ENCODE measurements at places on chromosomes 1 and 21.
A peak's percentile ranks its signal among the peaks of the same experiment; 100 is the strongest.

DNA sequence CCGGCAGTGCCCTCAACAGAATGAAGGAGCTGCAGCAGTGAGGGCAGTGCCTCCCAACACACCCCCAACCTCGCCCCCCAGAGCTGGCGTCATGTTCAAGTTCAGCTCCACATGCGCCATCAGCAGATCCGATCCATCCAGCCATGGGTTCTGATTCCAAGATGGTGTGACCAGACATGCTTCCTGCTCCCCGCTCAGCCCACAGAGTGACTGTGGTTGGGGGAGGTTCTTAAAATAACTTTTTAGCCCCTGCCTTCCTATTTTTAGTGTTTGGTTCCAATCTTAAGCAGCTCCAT lies 30.1 kb upstream of the GPR137B start:
- no peak for DNase-seq

DNA sequence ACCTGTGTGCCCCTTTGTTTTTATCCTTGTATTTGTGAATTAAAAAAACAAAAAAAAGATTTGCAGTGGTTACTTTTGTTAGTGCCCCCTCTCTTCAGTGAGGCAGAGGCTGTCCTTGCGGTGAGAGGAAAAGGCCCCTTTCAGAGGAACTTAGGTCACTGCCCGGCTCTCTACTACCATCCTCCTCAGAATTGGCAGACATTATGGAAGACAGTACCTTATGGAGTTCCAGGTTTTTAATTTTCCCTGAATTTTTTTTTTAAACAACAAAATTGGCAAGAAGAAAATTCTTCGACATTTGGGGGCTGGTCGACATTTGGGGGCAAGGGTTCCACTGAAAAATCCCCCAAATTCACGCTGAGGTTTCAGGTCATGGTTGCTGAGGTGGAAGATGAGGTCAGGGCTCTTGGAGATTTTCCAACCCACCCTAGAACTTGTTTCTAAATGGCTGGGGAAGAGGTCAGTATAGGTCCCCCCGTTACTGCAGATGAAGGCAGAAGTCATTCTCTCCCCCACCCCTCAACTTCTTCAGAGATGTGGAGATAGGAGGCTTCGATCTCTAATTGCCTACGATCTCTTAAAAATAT lies 5.3 kb downstream of the RXFP4 start:
- no peak for DNase-seq

DNA sequence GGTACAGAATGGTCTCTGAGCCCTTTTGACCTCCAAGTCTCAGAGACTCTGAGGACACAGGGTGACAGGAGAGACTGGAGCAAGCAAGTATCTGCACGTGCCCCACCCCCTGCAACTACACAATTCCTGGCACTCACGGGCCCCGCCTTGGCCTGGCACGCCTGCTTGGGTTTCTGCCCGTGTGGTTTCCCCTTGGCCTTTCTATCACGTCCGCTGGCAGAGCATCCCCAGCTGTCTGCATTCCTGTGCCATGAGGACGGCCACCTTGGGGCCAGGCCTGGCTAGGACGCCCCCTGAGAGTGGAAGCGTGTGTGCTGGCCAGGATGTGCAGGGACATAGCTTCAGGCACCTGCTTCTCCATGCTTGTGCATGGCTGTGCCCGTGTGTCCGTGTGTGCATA lies 14.3 kb upstream of the EDN2 start:
- DNase-seq: no peak

DNA sequence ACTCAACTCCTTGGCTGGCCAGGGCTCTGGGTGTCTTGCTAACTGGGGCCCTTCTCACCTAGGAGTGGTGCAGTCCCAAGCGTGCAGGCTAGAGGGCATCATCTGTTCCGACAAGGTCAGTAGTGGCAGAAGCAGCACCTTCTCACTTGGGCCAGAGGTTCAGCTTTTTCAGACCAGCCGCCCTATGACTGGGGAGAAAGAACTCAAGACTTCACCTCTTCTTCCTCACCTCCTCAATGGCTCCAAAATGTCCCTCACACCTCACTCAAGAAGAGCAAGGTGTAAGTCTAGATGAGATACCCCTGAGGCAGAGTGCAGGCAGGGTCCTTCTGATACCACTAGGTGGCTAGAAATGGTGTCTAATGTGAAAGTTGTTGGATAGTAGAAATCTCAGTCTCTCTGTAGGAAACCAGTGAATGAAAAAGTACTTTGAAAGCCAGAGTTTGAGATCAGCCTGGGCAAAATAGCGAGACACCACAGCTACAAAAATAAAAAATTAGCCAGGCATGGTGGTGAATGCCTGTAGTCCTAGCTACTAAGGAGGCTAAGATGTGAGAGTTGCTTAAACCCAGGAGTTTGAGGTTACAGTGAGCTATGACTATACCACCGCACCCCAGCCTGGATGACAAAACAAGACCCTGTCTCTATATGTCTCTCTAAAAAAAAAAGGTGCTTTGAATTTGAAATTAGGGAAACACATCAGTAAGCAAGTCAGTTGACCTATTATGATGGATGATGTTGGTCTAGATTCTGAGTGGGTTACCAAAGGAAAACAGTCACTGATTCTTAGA lies 8.6 kb upstream of the IL20 start:
- DNase-seq: no peak

DNA sequence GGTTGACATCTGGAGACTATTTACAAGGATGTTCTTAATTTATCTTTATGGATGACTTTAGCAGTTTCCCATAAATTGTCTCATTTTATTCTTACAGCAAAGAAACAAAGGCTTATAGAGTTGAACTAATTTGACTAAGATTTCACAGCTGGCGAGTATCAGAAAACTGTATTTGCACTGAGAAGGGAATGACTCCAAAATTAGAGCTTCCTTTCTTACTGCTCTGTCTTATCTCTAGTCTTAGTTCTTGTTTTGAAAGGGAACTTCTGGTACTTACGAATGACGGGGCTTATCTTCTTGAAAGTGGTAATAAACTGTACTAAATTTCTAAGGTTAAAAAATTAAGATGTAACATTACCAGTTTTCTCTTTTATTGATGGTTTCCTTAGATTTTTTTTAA lies 13.6 kb downstream of the CNST start:
- no peak for DNase-seq

DNA sequence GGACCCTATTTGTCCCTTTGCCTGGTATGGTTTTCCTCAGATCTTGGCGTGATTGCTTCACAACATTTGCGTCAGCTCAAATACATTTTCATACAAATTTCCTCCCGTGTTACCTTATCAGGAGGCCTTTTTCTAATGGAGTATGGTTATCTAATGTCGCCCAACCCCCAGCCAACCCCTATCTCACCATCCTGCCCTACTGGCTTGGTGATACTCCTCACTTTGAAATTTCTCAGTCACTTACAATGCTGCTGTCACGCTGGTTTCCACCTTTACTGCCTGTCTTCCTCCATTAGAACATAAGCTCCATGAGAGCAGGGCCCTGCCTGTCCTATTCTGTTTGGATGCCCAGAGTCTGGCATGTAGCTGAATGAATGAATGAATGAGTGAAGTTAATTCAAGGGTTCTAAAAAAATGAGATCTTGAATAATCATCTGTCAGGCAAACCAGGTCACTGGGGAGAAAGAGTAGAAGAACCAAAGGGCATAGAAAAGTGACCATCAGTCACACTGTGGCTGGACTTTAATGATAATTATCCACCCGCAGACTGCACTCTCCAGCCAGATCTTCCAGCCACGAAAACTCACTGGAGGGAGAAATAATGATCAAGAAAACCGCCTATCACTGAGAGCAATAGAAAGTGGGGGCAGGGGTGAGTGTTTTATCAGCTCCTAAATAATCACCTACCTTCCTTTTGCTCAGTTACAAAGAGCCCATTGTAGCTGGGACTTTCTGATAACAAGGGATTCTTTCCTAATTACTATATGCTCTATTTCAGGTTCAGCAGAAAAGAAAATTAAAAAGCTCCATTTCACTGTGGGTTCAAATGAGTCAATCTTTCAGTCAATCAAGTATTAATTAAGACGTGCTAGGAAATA lies 21.3 kb downstream of the KIAA0040 start:
- no peak for DNase-seq

DNA sequence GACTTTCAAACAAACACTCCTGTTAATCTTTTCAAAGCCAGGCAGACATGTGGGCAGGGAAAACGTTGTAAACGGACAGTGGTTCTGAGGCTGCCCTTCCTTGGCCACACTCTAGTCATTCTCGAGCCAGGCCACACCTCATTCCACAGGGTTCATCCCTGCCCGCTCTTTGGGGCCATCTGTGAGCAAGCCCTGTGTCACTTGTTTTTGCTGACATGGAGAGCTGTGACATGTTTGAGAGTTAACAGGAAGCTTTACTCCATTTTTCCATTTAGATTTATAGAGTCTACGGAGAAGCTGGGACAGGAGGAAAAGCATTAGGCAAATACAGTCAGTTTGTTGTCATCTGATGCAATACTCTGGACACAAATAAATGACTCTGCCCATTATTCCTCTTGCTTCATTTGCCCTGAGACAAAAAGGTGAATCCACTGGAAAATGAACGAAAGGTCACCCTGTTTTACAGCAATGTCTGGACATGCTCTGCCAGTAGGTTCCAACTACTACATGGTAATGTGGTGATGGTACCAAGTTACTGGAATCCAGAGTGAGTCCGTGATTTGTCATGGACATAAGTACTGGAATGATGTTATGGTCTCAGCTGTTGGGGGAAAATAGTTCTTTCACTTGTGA lies 126.9 kb downstream of the CLIC6 start:
- no peak for DNase-seq

DNA sequence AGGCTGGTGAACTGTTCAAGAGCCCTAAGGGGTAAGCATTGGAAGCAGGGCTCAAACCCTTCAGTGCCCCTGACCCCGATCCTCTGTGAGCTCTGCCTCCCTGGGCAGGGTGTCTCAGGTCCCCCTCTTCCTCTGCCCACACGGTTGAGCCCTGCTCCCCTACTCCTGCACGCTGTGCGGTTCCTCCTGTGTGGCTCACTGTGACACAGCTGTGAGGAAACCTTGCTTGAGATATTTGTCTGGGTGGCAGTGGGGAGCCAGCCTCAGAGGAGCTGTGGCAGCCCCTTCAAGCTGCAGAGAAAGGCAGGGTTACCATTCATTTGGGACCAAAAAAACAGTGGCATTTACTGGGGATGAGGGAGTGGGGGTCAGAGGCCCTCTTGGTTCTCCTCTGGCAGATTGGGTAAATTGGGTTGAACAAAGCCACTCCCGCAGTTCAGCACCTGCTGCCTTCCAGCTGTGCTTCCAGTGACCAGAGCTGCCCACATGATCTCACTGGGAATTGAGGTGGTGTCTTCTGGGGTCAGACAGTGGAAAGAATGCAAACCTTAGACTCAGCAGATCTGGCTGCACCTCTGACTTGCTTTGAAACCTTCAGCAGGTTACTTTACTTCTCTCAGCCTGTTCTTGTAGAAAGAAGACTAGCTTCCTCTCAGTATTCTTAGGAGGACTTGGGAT lies 60.6 kb upstream of the CD1D start:
- DNase-seq: no peak

GRCh38 chr1:209756615-209757445 lies 977 bp downstream of the TRAF3IP3 start:
- peak; percentile 65 for DNase-seq

GRCh38 chr1:76854255-76854654 lies 13.0 kb upstream of the ST6GALNAC5 start:
- no peak for DNase-seq

DNA sequence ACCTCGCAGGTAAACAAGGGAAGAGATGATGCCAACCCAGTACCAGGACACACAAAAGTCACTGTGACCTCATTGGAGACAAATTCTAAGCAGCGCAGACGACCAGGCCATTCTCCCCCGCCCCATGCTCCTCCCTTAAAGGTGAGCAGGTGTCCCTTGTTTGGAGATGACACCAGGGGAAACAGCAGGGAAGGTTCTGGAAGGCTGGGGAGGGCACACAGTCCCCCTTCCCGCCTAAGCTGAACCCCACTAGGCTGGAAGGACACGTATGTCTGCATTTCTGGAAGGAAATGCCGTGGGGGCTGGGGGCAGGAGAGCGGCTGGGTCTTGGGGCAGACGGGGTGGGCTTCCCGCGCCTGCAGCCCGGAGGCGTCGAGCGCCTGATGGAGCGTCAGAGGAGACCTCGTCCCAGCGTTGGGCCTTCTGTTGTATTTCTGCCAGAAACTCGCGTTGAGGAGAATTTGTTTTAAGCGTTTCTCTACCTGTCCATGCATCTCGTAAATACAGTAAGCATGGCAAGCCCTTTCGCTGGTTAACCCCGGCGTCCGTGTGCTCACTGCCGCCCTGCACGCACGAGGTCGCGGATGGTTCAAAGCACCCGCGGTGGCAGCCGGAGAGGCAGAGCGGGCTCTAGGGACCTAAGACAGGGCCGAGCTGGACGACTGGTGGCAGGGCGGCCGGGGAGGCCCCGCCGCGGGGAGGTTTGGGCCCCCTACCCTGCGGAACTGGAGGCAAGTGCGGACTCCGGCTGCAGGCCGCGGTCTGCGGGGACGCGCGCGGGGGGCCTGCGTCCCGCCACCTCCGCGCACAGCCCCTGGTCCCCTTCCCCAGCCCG lies 1.2 kb upstream of the LHX4 start:
- no peak for DNase-seq

GRCh38 chr1:88311265-88311664 lies 372.8 kb upstream of the PKN2 start:
- no peak for DNase-seq

DNA sequence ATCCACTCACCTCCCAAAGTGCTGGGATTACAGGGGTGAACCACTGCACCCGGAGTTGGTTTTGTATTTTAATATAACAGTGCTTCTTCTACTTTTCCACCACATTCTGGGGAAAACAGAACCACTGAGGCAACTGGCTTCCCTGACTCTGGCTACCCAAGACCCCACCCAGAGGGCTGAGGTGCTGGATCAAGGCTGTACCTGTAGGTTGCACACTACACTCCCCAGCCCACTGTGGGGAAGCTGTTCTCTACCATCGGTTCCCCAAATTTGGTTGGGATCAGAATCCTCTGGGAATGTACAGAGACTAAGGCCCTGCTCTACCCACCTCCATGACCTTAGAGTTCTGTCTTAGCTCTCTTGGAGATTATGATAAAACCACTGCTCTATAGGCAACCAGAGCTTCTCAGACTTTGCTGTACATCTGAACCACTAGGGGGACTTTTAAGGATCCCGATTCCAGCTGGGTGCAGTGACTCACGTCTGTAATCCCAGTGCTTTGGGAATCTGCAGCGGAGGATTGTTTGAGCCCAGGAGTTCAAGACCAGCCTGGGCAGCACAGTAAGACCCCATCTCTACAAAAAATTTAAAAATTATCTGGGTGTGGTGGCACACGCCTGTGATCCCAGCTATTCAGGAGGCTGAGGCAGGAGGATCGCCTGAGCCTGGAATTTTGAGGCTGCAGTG lies 51.6 kb downstream of the GNG4 start:
- DNase-seq: no peak

DNA sequence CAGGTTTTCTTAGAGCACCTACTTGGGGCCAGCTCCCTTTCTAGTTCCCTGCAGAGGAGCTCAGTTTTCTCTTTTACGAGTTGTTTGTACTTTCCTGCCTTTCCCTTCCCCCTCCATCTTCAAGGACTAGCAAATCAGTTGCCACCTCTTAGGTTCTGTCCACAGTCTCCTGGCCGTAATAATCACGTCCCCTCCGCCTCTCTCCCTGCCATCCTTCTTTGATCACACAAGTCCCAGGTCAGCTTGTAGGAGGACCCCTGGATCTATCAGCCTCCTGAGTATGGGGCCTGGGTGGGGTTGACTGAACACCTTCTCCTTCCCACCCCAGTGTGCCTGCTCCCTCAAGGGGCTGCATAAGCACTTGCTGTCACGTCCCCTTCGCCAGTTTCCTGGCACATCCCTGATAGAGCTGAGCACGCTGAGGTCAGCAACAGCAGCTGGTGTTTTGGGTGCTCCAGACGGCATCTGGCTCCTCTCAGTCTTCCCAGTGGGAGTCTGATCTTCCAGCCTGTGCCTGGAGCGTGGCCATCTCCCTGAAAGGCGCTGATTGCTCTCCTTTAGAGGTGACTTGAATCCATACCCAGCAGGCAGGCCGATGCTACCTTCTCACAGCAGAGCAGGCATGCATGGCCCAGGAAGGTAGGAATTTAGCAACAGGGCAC lies 216.1 kb upstream of the TMEM51 start:
- no peak for DNase-seq
